ENCODE measurements at places on chromosomes 12 and 14.

DNA sequence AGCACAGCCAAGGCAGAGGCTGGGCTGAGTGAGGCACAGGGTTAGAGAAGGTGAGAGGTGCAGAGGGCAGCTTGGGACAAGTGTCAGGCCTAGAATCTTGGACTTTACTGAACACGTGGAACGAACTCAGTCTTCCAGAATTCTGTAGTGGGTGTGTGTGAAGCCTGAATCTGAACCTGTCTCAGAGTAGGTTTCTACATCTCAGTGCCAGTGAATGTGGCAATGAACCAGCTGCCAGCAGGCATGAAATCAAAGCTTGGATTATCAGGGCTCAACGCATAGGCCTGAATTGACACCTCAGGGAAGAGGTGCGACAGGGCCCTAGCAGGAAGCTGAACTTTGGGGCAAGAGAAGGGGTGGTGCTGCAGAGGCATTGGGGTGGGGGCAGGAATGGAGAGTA lies 104.6 kb downstream of the SAMD4A start:
- no peak for DNase-seq

DNA sequence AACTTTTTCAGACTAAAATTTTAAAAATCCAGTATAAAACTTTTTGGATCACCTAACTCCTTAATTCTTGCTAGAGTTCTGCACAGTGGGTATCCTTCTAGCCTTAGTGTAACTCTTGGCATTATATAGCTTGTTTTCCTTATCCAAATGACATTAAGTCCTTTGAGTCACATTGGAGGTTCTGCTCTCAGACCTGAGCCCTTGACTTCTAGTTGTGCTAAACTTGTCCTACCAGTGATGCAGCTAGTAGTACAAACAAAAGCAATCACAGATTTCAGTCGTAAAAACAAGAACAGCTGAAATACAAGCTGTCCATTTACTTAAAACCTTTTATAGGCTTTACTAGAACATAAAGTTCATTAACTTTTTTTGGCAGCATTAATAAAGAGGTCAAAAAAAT lies 10.5 kb downstream of the ZBTB1 start:
- no peak for DNase-seq

- no peak for DNase-seq
Observed at GRCh38 chr12:29427964-29428363, 47.0 kb upstream of the ERGIC2 start.

- DNase-seq: no peak
Observed at GRCh38 chr14:72380456-72380855, 448.2 kb downstream of the RGS6 start.

- DNase-seq: no peak
Observed at GRCh38 chr12:52316290-52316689, 4.9 kb downstream of the KRT83 start.

DNA sequence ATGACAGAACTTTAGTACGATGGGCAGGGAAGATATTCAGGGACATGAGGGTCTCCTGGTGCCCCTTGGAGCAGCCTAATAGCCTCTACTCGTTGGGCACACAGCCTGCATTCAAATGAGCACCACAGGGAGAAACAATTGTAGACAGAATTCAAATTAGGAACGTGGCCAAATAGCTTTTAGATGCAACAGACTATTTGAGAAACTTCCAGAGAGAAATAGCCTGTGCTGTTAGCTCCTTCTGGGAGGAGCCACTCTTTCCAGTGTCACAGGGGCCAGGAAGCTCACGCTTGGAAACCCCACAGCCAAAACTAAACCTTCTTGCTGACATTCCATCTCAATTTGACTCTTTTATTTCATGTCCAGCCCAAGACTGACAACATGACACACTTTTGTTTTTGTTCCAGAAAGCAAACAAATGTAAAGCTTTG lies 114.5 kb downstream of the RPAP3 start:
- no peak for DNase-seq

DNA sequence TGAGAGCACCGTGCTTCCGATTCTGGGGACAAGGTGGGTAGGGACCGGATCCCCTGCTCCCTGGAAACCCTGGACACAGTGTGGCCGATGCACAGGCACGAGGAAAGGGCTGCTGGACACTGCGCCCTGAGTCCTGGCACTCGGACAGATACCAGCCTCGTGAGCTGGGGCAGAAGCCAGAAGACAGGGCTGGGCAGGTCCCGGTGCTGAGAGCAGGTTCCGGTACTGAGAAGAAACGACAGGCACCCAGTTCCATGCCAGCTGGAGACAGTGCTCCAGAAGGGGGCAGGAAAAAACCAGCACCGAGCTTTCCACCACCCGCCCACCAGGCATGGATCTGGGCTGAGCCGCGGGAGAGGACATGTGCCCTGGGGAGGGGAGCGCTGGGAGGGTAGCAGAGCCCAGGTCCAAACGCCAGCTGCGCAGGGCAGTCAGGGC lies 6.5 kb downstream of the XRCC3 start:
- DNase-seq: no peak

GRCh38 chr14:94992046-94992445 lies 165.3 kb downstream of the DICER1 start:
- no peak for DNase-seq

DNA sequence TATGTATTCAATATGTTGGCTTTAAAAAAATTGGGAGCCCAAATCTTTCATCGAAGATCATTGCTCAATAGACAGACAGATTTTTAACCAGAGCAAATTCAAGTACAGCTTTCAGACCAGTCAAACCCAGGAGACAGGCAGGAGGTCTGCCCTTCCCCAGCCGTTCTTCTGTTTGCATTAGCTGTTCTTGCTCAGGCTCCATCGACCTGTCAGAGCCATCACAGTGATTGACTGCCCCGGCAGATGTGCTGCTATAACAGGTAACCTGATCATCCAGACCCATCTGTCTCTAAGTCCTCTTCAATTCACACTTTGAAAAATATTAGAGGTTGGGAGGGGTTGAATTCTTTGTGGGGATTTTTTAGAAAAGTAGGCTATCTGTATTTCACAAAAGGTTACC lies 453.5 kb downstream of the FOXG1 start:
- no peak for DNase-seq

DNA sequence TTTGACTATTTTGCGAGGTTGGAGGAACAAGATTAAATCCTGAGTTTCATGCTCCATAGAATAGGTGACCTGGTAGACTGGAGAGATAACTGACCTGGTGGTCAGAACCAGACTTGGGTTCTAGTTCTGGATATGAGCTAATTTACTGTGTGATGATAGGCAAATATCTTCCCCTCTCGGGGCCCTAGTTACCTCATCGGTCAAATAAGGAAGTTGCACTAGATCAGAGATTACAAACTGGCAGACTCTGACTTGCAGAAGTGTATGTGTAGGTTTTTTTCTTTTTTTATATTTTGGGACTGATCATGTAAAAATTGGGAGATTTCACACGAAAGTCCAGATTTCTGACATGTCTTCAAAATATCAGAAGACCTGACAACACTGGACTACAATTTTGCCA lies 37.0 kb downstream of the RPH3A start:
- DNase-seq: no peak

DNA sequence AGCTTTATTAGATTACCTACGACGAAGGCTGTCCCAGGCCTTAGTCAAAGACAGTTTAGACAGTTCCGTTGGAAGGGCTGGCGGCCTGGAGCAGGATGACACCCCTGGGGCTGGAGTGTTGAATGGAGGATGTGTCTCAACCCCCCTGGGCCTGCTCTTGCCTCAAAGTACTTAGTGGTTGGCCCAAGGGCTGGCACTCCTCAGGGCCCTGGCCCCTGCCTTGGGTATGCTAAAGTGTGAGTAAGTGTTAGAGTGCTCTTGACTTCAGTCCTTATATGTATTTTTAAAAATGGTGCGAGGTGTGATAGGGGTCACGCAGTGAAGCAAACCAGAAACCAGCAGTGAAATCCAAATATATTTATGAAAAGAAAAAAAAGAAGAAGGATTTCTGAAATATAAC lies 261.6 kb downstream of the KTN1 start:
- no peak for DNase-seq
